Mesangial cell (primary cell): ENCODE measurements at places on chromosomes 1 and 21. TPM values are rescaled to one million over a fixed set of nuclear protein-coding genes. Genes with fewer than 3 reads are reported as not detected.

SOX13 gene
- total RNA-seq, result 3.6 and 6.3 TPM in 2 replicates

CENPS gene
- total RNA-seq, result 5.5 and 9.1 TPM in 2 replicates

JAM2 gene
- total RNA-seq, result 0.13 and 0.65 TPM in 2 replicates

RNF187 gene
- total RNA-seq, result 38.9 and 47.9 TPM in 2 replicates

PCP4 gene
- total RNA-seq, result 0.63 TPM in 1 of 2 replicates, not detected in the other

GIPC2 gene
- total RNA-seq, result 0.25 and 0.49 TPM in 2 replicates

IL20 gene
- not detected in 2 replicates for total RNA-seq

PCBP3 gene
- 0.16 and 1.5 TPM in 2 replicates for total RNA-seq

KCNK1 gene
- total RNA-seq, result 3.2 and 4.7 TPM in 2 replicates
